ENCODE measurements at places on chromosomes 5 and 9.

DNA sequence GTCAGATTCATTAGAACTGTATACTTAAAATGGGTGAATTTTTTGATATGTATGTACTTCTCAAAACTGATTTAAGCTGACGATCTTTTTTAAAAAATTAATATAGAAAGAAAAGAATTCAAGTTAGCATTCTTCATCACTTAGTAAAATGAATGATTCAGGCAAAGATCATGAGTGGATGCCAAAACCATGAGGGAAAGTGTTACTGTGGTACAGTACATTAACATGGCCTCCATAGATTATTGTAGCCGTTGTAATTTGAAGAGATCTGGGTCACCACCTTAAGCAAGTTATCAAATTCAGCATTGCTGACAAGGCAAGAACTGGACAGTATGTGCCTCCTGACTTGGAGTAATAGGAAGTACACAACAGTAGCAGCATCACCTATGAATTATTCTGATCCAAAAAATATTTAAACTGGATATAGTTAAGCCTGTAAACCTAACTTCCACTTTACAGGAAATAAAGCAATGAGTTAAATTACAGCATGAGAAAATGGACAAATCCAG lies 29.7 kb downstream of the C9orf85 start:
- no peak for DNase-seq

DNA sequence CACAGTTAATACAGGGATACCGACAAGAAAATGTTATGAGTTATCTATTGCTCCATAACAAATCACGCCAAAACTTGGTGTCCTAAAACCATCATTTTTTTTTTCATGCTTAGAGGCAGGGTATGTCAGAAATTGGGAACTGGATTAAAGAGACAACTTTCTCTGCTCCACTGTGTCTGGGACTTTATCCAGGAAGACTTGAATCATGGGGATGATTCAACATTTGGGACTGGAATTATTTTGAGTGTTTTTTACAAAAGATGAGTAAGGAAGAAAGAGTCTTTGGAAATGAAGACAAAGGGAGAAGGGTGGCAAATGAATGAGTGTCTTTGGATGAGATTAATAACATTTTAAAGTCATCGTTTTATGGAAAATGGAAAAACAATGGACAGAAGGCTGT lies 1883.7 kb upstream of the C9orf72 start:
- DNase-seq, result no peak

GRCh38 chr9:84057662-84058061 lies 77.1 kb downstream of the RMI1 start:
- DNase-seq, result no peak

DNA sequence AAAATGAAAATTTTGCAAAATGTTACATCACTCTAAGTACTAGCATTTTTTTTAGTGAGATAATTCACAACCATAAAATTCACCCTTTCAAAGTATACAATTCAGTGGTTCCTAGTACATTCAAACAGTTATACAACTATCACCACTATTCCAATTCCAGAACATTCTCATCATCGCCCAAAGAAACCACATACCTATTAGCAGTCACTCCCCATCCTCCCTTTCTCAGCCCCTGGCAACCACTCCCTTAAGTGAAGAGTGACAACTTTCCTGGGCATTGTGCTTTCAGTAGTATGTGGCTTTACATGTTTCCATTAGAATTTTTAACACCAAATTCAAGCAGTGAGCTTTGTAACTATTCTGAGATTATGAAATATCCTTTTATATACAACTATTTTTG lies 81.4 kb downstream of the RASEF start:
- no peak for DNase-seq

GRCh38 chr5:143182901-143183820 lies 220.3 kb downstream of the NR3C1 start:
- no peak for DNase-seq

DNA sequence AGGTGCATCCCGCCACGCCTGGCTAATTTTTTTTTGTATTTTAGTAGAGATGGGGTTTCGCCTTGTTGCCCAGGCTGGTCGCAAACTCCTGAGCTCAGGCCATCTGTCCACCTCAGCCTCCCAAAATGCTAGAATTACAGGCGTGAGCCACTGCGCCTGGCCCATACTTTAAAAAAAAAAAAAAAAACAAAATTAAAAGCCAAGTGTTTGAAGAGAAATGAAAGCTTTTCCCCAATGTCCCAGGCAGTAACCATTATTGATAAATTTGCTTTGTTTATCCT lies 9.5 kb downstream of the PRRC2B start:
- no peak for DNase-seq

GRCh38 chr5:151469992-151470391 lies 22.6 kb downstream of the SLC36A1 start:
- no peak for DNase-seq

GRCh38 chr5:134490925-134491271 lies 34.6 kb upstream of the JADE2 start:
- no peak for DNase-seq

GRCh38 chr5:126811515-126812198 lies 34.7 kb downstream of the LMNB1 start:
- DNase-seq, result no peak

GRCh38 chr5:137665678-137666460 lies 70.0 kb downstream of the KLHL3 start:
- no peak for DNase-seq

DNA sequence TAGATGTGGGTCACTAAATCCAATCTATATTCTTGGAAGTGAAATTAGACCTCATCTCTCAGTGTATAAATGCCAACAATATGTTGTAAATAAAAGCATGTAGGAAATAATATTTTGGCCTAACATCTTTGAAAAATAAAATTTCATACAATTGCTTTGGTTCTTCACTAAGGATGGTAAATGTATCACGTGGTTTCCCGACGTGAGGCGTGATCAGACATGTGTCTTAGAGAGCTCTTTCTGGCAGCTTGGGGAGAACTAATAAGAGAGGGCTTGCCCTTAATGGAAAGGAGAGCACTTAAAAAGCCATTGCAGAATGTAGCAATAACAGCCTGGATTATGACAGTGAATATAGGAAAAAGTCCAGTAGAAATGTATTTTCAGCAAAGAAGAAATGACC lies 602.6 kb downstream of the CDH12 start:
- DNase-seq, result no peak

DNA sequence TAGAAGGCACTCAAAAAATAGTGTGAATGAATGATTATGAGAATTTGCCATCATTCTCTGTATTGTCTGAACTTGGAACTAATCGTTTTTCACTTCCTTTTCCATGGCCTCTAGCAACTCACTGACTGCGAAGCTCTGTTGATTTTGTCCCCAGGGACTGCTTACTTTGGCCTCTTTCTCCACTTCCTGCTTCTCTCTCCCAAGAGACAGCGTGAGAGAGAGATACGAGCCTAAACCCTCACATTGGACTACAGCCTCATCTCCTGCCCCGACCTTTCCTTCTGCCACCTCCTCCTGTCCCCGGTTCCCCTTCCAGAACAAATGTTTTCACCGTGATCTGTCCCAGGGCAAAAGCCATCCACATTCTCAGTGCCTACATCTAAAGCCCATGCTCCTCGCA lies 300.8 kb upstream of the PANK3 start:
- no peak for DNase-seq

DNA sequence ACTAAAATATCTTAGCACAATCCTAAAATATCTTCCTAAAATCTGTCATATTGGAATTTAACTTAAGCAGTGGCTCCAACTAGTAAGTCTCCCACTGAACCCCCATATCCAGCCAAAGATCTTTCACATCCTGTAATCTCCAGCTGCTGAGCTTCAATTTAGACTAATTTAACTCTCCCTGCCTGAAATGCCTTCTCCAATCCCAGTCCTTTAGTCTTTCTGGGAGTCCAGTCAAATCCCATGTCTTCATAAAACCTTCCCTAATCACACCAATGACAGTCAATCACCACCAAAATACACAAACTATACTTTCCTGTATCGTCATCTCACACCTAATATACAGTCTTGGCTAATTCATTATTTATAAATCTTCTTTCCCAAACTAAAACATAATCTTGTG lies 607 bp upstream of the KLHL3 start:
- no peak for DNase-seq

DNA sequence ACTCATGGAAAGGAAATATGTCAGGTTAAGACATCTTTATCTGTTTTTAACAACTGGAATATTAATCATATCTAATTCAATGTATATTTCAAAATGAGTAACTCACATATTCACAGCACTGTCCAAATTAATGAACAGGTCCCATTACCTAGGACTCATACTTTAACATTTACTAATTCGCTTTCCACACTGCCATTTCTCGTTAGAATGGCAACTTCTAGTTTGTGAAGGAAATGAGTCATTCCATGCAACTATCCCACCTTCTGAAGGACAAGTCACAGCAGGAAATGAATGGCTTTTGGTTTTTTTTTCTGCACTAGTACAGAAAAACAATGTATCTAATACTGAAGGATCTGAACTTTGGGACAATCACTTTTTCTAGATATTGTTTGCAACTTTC lies 24.6 kb upstream of the IFNK start:
- DNase-seq, result no peak

GRCh38 chr9:17011880-17012279 lies 123.0 kb upstream of the CNTLN start:
- DNase-seq, result no peak

DNA sequence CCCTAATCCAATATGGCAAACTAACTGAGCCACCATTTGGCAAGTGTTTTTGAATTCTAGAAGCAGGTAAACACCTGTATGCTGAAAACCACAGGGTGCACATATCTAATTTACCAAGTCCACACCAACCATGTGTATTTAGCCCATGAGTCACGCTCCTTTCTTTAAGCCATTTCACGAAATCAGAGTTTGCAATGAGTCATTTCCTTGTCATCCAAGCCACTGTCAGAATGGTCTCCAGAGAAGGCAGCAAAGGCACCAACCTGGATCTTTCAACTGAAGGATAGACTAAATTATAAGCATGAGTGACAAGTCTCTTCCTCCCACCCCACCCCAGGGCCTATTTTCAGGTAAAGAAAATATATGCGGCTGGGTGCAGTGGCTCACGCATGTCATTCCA lies 110.0 kb downstream of the PAX5 start:
- DNase-seq, result peak; percentile 18

DNA sequence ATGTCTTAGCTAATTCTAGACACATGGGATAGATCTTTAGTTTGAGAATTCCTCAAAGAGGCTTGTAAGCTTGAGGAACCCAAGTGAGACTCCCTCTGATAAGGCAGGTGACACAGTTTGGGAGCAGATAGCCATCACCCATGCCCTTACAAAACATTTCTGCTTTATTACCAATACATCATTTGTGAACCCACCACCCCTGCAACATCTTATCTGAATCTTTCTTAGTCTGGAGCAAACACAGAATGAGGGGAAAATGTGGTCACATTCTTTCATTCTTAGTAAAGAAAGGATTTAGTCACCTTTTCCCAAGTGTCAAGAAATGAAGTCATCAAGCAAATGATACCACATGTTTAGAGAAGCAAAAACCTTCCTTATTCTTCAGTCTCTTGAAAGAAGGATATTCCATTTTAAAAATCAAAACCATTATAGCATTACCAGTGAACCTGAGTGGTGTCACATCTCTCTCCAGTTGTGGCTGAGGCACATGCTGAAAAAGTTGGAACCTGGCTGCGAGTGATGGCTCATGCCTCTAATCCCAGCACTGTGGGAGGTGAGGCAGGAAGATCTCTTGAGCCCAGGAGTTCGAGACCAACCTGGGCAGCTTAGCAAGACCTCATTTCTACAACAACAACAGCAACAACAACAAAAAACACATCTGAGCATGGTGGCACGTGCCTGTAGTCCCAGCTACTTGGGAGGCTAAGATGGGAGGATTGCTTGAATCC lies 65.9 kb downstream of the PRKACG start:
- no peak for DNase-seq

DNA sequence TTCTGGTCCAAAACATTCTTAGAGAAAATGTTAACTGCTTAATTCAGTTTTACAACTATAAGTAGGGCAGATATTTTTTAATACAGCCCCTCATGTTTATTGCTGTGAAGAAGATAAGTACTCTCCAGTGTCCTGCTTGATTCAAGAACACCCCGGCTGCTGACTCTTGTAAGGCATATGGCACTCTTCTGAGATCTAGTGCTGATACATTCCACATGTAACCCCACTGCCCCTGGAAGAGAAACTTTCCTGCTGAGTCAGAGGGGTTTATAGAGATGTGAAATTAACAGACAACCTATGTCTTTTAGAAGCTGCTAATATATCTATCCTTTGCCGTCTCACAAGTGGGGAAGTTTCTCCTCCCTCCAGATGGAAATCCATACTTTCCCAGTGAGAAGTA lies 1.0 kb upstream of the MINAR2 start:
- no peak for DNase-seq

GRCh38 chr5:170497311-170498038 lies 6.3 kb upstream of the KCNIP1 start:
- DNase-seq, result peak; percentile 41

- no peak for DNase-seq
Observed at GRCh38 chr5:67341478-67341877, 144.9 kb upstream of the CD180 start.

DNA sequence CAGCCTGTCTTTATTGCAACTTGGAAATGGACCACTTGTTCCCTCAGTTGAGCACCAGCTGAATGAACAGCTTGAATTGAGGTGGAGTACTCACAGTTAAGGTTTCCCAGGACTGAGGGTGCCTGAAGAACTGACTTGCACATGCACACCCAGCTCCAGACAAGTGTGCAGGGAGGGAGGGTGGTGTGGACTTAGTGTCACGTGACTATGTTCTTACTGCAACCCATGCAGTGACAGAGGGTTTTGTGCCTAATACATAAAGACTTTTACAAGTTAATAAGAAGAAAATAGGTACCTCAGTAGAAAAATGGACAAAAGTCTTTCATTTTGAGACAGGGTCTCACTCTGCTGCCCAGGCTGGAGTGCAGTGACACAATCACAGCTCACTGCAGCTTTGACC lies 18.0 kb downstream of the BARX1 start:
- DNase-seq, result no peak

DNA sequence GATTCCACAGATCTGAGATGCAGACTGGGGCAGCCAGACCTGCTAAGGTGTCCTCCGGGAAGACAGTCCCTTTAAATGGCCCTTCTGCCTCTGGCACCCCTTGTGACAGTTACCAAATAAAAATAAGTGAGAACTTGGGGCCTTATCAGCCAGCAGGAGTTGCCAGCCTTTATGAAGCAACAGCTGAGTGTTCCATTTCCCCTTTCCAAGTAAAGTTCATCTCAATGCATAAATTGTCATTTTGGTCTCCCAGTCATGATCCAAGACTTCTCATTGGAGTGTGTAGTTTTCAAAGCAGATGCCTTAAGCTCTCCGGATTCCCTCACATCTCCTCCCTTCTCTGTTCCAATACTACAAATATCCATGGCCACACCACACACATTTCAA lies 4.1 kb downstream of the PTCH1 start:
- no peak for DNase-seq

- DNase-seq, result no peak
Observed at GRCh38 chr9:85702726-85703289, 38.9 kb downstream of the AGTPBP1 start.

GRCh38 chr5:168613996-168614395 lies 34.8 kb upstream of the PANK3 start:
- DNase-seq, result no peak
